Activated naive CD4-positive, alpha-beta T cell (primary cell): ENCODE measurements at places on chromosomes 7 and 10.

DNA sequence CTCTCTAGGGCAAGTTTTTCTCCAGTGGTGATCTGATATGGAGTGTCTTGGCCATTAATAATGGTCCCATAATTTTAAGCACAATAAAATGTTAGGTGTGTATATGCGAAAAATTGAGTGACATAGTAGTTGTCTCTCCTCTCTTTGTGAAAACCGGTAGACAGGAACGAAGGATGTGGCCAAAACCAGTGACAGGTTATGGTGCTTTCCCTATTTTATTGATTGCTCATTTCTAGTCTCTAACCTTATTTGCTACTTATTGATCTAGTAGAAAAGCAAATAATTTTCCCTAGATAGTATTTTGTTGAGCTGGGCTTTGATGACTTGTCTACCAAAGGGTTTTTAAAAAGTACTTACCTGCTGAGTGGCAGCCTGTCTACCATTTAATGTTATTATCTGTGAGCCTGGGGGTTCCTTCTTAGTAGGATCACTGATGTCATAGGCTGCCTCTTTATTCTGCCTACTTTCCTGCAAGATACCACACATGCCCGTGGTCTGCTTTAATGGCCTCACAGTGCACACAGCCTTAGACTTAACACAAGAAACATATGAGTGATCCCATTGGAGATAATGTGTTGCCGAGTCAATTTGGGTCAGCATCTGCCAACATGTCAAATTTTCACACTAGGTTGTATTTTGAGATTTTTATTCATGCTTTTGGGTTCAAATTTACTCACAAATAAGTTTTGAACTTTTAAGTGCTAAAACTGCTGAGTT, 100.0 kb downstream of the AUTS2 start:
- DNase-seq: no peak

GRCh38 chr10:95976362-95977229, 66.8 kb upstream of the CCNJ start:
- no peak for DNase-seq

DNA sequence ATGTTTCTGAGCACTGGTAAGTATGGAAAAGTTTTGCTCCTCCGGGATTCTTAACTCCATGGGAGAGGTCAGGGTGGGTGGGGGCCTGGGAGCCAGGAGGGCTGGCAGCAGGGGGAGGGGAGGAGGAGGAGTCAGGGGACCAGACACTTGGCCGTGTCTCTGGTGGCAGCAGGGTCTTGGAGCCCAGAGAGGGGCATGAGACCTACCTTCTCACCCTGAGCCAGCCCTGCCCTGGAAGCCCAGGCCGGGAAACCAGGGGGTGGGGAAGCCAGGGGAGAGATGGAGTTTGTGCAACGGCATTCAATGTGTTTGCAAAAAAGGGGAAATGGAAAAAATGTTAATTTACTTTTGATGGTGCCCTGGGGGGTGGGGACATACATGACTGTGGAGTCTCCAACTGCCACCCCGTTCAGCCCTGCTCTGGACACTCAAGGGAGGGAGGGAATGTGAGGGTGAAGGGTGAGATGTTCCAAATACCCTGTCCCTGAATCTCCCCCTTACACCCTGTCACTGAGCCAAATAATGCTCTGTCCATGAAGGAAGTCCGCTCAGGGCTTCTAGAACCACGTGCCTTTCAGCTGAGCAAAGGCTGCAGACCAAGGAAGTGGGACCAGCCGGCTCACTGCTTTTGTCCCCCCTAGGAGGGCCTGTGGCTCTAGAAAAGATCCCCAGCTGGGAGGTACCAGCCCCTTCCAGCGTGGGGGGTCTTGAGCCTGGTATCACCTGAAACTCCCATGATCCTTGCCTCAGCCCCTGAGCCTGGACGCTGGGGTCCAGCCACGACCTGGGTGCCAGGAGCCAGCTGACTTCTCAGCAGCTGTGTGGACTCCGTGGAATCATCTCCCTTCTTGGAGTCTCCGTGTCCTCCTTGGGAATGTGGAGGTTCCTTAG, 48.3 kb downstream of the TMEM270 start:
- DNase-seq: no peak

GRCh38 chr7:20222219-20222828, 5.1 kb upstream of the MACC1 start:
- DNase-seq: no peak

- no peak for DNase-seq
Observed at GRCh38 chr10:24197263-24197662, 11.7 kb upstream of the KIAA1217 start.

GRCh38 chr7:158576050-158576762, 11.4 kb downstream of the PTPRN2 start:
- no peak for DNase-seq

DNA sequence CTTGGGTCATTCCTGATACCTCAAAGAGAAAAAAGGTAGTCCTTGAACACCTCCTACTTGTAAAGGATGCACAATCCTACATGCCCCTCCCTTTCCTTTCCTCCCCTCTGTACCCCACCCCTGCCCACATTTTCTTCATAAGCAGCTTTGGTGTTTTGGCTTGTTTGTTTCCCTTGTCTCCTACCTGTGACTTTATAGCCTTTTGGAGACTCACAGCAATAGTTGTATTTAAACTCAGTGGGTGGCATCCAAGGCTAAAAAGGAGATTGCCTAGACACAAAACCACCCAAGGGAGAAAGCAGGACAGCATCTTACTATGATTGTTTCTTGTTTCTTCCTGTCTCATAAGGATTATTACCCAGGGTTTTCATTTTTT, 63.4 kb downstream of the EGFR start:
- DNase-seq: no peak

DNA sequence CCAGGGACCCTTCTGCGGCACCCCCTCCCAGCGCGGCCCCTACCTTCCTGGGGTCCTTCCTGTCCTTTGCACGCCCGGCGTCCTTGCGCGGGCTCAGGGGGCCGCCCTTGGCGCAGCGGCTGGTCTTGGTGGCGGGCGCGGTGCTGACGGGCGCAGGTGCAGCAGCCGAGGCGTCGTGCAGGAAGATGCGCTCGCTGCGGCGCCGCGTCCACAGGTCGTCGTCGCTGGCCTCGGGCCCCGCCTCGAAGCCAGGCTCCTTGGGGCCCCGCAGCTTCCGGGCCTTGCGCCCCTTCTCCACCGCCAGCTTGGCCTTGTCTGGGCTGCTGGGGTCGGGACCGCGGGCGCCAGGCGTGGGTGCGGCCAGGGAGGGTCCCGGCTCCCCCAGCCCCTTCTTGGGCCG, 49.8 kb downstream of the SLC29A4 start:
- no peak for DNase-seq

- DNase-seq: no peak
Observed at GRCh38 chr7:156222151-156222550, 409.9 kb upstream of the SHH start.

DNA sequence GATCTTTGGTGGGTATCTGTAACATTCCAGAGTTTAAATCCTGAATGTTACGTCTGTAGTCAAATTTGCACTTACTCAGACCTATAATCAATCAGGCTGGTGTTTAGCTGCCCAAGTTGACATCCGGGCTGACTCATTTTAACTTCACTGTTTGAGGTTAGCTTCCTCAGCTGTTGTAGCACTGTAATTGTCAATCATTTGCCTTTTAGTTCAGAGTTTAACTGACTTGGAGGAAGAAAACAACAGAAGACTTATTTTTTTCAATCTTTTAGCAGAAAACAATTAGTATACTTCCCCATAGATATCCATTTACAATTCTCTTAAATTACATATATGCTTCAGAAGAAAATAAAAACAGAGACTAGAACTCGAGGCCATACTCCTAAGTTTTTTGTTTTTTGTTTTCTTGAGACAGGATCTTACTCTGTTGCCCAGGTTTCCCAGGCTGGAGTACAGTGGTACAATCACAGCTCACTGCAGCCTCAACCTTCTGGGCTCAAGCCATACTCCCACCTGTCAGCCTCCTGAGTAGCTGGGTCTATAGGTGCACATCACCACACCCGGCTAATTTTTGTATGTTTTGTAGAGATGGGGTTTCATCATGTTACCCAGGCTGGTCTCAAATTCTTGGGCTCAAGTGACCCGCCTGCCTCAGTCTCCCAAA, 38.5 kb upstream of the LRRC17 start:
- no peak for DNase-seq

DNA sequence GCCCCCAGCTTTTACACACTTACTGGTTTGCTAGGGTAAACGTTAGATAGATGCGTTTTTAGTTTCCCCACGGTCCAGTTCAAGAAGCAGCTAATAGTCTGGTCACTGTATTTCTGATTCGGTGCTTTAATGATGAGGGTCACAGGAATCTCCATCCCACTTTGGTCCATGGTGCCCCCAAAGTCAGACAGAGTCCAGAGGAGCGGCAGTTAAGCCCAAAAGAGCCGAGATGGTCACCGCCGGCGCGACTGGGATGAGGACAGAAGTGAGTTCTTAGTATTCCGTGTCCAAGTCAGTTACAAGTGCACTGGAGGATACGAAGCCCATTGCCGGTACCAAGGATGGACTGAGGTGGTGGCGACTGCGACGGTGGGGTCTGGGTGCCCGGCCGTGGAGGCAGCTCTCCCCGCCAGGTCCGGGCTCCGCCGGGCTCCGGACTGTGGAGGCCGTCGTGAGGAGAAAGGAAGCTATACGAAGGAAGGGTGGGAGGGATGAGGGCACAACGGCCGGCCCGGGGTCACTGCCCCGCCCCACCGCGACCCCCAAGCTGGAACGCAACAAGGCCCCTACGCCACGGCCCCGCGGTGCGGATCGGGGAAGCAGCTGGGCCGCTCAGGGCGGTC, 663 bp downstream of the HERPUD2 start:
- DNase-seq: no peak

- DNase-seq: no peak
Observed at GRCh38 chr7:4550117-4550516, 132.0 kb upstream of the FOXK1 start.

DNA sequence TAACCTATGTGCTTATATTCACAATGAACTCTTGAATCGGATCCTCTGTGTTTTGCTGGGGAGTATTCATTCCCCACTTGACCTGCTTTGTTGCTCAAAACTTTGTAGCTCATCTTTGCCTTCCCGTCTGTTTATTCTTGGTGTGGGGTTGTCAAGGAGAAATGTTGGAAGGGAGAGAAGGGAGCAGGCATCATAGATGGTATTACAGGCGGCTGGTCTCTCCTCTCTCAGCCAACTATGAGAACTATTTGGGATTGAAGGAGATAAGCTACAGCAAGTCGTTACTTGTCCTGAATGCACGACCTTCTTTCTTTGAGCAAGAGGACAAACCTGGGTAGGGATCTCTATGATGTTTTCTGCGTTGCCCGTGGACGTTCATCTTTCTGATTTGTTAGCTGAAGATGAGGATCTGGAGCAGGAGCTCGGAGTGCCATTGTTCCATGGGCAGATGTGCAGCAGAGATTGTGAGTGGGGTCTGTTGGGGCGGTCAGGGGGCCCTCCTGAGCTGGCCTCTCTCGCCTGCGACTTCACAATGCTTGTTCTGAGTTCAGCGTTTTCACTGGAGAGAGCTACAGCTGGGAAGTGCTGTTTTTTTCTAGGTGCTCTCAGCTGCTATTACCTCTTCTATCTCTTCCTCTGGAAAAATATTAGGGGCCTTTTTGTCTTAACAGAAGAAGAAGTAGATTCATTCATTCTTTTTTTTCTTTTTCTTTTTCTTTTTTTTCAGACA, 126.9 kb upstream of the KLF6 start:
- DNase-seq: no peak

GRCh38 chr10:114172216-114172615, 1.8 kb downstream of the CCDC186 start:
- no peak for DNase-seq

DNA sequence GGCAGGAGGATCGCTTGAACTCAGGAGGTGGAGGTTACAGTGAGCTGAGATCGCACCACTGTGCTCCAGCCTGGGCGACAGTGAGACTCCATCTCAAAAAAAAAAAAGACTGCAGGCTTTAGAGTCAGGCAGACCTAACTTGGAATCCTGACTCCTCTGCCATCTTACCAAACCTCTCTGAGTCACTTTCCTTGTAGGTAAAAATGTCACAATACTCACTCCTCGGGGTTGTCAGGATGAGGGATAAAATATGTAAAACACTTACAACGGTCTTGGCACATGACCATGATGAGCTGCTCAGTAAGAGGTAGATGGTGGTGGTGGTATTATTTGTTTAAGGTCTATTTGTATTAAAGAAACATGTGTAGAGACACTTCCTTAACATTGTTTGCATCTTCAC, 154.1 kb upstream of the PDE1C start:
- no peak for DNase-seq

DNA sequence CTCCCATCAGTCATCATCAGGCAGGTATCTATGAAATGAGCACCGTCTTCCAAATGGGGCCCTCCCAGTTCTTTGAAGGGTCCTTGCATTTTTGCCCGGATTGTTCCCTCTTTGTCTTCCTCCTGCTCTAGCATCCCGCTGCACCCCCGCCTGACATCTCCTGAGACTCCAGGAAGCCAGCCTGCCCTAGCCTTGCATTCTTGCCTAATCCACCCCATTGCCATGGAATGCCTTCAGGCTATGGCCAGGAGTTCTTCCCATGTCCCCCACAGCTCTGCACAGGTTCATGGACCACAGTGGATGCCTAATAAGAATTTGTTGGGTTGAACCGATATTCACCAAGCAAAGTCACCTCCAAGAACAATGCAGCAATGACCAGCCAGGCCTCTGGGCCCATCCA, 62.1 kb downstream of the ZMIZ1 start:
- no peak for DNase-seq

- no peak for DNase-seq
Observed at GRCh38 chr7:6221340-6222319, 50.8 kb downstream of the CYTH3 start.

- no peak for DNase-seq
Observed at GRCh38 chr10:3763035-3763456, 22.0 kb downstream of the KLF6 start.

- no peak for DNase-seq
Observed at GRCh38 chr10:121270906-121271305, 327.3 kb downstream of the FGFR2 start.

DNA sequence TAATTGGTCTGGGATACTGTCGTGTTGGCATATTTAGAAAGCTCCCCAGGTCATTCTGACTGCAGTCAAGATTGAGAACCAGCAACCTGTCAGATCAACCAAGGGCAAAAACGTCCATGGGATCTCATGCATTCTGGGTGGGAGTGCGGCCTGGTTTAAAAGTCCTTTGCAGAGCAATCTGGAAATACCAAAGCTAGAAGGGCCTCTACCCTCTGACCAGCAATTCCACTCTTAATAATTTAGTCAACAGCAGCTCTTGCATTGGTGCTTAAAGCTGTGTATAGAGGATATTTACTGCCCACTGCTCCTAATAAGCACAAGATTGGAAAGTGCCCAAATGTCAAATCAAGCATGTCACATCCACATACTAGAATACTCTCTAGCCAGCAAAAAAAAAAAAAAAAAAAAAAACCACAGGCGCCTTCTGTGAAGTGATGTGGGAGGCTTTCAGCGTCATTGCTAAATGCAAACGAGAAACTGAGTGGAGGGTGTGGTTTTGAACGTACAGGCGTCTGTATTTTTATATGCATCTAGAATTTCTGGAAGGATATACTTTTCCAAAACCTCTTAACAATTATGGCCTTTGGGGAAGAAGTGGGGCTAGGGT, 44.8 kb upstream of the HSPA12A start:
- no peak for DNase-seq
